ENCODE measurements at places on chromosomes 7 and 10.
A peak's percentile ranks its signal among the peaks of the same experiment; 100 is the strongest.

DNA sequence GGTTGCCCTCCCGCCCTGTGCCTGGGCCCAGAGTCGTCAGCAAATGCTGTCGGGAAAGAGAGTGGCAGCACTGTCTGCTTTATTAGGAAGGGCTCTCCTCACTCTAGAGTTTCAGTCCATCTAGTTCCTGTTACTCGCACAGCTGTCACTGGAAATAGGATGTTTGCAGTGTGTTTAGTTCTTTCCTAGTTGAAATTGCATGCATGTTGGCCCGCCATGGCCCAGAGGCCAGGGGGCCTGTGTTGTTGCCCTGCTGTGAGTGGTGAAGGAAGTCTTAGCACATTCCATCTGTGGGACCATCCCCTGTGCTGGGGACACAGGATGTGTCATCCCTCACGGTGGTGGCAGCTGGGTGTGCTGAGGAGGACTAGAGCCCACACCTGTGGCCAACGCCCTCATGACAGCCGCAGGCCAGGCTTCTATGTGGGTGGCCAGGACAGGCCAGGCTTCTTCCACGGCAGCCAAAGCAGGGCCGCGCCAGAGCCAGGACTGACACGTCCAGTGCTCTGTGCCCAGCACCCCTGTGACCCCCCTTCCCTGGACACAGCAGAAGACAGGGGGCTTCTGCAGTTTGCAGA lies 45.4 kb downstream of the ZNF467 start:
- DNase-seq: no peak

DNA sequence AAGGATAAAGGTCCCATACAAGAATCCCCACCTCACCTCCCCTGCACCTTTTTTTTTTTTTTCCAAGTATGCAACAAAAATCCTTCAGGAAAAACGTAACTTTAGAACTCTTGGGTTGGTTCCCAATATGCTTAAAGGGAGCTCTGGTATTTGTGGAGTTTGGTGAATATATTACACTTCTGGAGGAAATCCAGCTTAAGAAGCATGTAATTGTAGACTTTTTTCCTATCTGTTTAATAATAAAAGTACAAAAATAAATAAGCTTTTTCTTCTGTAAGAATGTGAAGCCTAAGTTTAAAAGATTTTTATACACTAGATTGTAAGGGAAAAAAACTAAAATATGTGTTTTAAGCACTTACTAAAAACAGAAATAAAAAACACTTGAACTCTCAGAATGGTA lies 102.3 kb downstream of the SORBS1 start:
- no peak for DNase-seq

DNA sequence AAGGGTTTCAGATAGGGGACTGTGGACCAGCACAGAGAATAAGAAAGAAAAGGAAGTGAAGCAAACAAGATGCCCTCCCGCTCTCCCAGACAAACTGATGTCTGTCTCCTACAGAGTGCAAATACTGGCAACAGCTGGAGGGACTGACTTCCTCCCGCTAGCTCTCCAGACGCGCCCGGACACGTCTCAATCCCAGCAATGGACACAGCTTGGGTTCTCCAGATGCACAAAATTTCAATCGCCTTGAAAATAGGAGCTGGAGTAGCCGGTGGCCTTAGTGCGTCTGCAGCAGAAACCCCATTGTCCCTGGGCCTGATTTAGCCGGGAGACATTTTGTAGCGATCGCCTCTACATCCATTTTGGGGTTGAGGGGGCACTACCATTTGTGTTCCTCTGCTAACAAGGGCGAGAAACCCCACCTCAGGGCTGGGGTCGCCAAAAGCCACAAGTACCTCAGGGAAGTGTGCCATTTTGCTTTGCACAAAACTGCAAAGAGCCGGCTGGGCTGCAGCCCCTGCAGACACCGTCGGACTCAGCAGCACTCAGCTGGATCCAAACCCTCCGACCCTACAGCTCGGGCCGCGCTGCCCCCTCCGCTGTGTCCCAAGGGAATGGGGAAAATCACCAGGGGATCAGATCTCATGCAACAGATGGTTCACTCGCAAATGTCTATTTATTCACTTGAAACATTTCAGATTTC lies 5.9 kb downstream of the CPA2 start:
- peak; percentile 80 for DNase-seq

DNA sequence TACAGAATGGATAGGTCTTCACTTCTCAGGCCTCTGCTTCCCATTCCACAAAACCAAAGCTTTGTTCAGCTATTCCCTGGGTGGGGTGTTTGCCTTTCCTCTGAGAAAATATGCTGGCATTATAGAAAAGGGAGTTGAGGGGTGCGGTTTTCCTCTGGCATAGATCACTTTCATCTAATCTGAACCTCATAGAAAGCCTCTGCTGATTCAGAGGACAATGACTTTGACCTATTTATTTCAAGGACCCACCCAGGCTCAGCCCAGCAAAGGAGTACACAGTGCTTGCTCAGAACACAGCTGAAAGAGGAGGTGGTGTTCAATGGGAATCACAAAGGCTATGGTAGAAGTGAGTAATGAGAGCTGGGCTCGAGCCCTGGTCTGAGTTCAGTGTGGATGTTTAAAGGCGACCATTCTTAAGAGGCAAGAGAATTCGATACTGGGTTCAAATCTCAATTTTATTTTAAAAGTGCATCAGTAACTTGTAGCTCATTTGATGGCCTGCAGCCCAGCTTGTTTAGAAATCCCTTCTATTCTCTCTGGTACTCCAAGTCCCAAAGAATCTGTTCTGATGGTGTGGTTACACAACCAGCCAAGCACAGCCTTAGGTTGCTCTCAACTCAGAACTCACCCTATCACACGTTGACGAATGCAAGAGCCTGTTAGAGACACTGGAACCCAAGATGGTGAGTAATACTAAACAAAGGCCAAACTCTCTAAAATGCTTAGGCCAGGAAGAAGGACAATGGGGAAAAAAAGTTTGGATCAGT lies 1012.8 kb downstream of the LRMDA start:
- no peak for DNase-seq

DNA sequence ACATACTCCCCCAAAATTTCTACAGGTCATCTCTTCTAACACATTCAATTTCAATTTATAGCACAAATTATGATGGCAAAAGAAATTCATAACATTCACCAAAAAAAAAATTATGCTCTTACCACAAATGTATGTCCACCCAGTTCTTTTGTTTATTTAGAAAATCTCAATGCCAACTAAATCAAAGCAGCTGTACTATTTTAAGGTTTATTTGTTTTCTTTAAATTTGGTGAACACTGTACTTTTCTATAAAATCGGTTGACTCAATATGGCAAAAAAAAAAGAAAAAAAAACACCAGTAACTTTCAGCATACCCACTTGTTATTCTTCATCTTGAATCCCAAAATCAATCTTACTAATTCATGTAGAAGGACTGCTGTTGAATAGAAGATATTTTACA lies 225.7 kb downstream of the AGMO start:
- no peak for DNase-seq

GRCh38 chr7:99019523-99020412 lies 124.1 kb downstream of the SMURF1 start:
- no peak for DNase-seq

DNA sequence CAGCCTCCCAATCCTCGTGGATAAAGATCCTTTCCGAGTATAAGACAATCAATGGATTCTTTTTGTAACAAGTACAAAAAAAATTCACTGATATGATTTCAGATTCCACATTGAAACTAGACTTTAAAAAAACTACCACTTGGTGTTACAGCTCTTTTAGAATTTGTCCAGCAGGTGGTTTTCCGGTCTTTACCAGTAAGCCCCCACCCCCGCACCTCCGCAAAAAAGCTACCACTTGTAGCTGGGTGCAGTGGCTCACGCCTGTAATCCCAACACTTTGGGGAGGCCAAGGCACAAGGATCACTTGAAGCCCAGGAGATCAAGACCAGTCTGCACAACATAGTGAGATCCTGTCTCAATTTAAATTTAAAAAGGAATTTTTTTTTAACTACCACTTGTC lies 19.8 kb downstream of the IGF2BP3 start:
- DNase-seq: no peak

- DNase-seq: no peak
Measured at GRCh38 chr10:98445200-98445812, 1.4 kb downstream of the HPS1 start.

DNA sequence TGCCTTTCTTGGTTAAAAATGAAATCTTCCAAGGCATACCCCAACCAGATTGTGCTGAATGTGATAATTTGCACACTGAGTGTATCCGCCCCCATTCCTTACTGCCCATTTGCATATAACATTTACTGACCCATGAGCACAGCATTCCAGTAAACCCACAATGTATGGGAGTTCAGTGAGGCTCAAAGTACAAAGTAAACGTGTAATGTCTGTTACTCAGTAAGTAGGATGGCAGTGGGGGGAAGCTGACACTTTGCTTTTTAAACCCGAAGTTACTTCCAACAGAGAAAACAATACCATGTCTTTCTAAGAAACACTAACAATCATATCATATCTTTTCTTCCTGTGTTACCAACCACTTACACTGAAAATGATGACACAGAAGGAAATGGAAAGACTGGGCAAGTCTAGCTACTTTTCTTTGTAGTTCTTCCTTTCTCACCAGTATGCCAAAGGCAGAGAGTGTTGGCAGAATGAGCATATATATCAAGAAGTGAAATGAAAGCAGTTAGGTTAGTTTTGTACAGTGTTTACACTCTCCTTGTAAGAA lies 27.1 kb upstream of the SOSTDC1 start:
- DNase-seq: no peak
